GM23248 (cell line): ENCODE measurements at places on chromosomes 13 and 19. TPM values are rescaled to one million over a fixed set of nuclear protein-coding genes. Genes with fewer than 3 reads are reported as not detected.
A peak's percentile ranks its signal among the peaks of the same experiment; 100 is the strongest.

DNA sequence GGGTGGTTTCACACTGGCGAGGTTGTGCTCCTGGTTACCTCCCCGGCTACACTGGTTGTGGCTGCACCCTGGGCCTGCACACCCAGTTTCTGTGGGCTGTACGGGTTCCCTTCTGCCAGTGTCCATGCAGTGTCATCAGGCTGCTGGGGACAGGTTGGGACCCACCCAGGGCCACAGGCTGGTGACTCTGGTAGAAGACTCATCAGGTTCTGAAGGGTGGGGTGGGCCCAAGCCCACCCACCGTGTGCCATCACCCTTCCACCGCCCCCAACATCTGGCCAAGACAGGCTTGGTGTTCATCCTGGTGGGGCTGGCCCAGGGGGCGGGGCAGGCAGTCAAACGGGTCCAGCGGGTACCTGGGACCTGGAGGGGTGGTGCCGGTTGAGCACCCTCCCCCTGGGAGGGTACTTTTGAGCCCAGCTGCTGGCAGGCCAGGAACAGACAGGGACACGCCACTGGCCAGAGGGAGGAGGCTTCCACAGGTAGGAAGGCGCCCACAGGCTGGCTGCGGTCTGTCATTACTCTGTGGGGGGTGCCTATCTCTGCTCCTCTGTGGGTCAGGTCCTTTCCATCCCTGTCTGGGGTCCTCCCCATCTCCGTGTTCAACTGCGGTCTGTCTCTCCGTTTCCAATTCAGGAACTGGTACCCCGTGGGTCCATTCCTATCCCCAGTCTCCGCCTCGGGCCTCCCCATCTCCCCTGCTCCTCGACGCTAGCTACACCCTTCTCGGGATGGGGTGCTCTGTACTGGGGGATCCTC, at the start of gene RNF225:
RNF225 (plus strand) TSS at position 437 of the 759 bp plus-strand sequence. CDS start 434 bp downstream, outside the sequence.
- no peaks in the 10 kb centered on the region for H3K27me3 ChIP-seq
- no peak for DNase-seq
- 0 out of 2 replicates have a peak within 1 kb of the TSS, but pooled peaks have one; percentile 12 for H3K4me3 ChIP-seq
- peaks cover under 1% of the 10 kb centered on the region; the same call in 1 of the 2 replicates for H3K4me1 ChIP-seq
- peaks cover 25% of the 10 kb centered on the region; the same call in 1 of the 2 replicates for H3K36me3 ChIP-seq
- H3K27ac ChIP-seq, result no peak within 1 kb of the TSS

- H3K36me3 ChIP-seq, result no peaks in the 10 kb centered on the region
- H3K4me3 ChIP-seq, result no peak overlapping the region
- DNase-seq, result peak; percentile 38
- no peak overlapping the region for H3K27ac ChIP-seq
Measured at GRCh38 chr19:2554856-2555255, 78.9 kb downstream of the GADD45B start.

DNA sequence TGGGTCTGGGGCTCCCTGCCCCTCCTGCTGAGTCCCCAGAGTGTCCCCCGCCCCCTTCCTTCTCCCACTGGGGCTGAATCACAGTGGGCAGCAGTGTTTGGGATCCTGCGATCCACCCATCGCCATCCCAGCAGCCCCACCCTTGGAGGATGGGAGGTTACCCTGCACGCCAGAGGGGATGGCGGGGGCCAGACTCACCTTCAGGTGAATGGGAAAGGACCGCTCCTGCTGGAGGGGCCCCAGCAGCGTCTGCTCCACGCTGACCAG, 569 bp downstream of the DLEU7 start:
- H3K27me3 ChIP-seq, result peaks cover 26% of the 10 kb centered on the region
- no peaks in the 10 kb centered on the region for H3K4me1 ChIP-seq
- DNase-seq, result no peak
- H3K36me3 ChIP-seq, result no peaks in the 10 kb centered on the region
- no peak overlapping the region for H3K27ac ChIP-seq

DNA sequence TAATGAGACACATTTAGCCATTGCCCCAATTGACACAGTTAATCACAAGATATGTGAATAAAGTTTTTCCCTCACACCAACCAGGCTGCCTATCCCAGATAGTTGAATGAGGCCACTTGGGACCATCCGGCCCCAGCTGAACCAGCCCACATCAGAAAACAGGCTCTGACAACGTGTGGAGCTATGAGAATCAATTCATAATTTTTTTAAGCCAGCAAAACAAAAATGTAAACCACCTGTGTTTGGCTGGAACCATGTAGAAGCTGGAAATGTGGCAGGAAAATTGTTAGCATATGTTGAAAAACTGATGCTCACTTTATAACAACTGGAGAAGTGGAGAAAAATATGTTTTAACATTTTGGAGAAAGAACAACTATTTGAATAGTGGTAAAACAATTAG, 1161.3 kb downstream of the SLITRK1 start:
- H3K4me1 ChIP-seq, result peaks cover 17% of the 10 kb centered on the region
- no peaks in the 10 kb centered on the region for H3K36me3 ChIP-seq
- no peak for DNase-seq
- no peak overlapping the region for H3K4me3 ChIP-seq

DNA sequence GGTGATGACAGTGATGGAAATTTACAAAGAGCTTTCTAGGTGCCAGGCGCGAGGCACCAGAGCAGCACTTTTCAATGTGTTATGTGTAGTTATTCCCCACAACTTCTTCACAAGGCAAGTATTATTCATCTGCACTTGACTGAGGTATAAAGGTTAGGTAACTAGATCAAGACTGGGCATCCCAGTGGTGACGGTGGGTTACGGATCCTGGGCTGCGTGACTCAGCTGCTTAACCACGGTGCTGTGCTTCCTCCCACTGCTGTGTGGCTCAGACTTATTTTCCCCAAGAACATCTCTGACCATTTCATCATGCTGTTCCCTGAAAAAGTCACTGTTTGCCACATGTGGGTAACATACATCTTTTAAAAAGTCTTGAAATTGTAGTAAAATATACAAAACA, 19.3 kb downstream of the EDDM13 start:
- no peaks in the 10 kb centered on the region for H3K4me1 ChIP-seq
- no peaks in the 10 kb centered on the region for H3K27me3 ChIP-seq
- no peak overlapping the region for H3K4me3 ChIP-seq
- no peak for DNase-seq
- no peaks in the 10 kb centered on the region for H3K36me3 ChIP-seq

DNA sequence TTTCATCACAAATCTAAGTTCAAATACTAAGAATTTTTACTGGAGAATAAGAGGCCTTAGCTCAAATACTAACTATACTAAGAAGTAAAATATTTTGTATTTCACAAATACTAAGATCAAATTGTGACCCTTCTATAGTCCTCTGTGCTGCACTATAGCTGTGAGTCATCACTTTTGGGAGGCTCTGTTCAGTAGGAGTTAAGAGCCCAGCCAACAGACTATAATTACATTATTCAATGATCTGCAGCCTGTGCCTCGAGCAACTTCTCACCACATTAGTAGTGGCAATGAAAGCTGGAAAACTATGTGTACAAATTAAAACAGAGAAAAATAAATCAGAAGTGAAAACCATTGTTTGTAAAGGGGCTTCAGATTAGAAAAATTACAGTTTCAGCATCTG, 147.3 kb upstream of the GPC6 start:
- H3K27ac ChIP-seq, result no peak overlapping the region
- DNase-seq, result peak; percentile 43
- no peaks in the 10 kb centered on the region for H3K4me1 ChIP-seq
- no peaks in the 10 kb centered on the region for H3K36me3 ChIP-seq
- H3K27me3 ChIP-seq, result peaks cover 27% of the 10 kb centered on the region; the same call in 1 of the 2 replicates
- H3K4me3 ChIP-seq, result no peak overlapping the region

- H3K36me3 ChIP-seq, result no peaks in the 10 kb centered on the region
- H3K27ac ChIP-seq, result peak overlapping the region; percentile 84
- DNase-seq, result no peak
- peak overlapping the region; percentile 80 for H3K4me3 ChIP-seq
- peaks cover under 1% of the 10 kb centered on the region; the same call in 1 of the 2 replicates for H3K27me3 ChIP-seq
Measured at GRCh38 chr13:112588490-112589297, 741 bp upstream of the TUBGCP3 start.

GRCh38 chr13:23069566-23069965, 111.2 kb upstream of the SGCG start:
- no peaks in the 10 kb centered on the region for H3K36me3 ChIP-seq
- no peaks in the 10 kb centered on the region for H3K27me3 ChIP-seq
- H3K4me3 ChIP-seq, result peak overlapping the region; percentile 56
- DNase-seq, result peak; percentile 92
- peaks cover 12% of the 10 kb centered on the region for H3K4me1 ChIP-seq
- peak overlapping the region; percentile 78 for H3K27ac ChIP-seq

- H3K27ac ChIP-seq, result no peak overlapping the region
- DNase-seq, result no peak
- H3K36me3 ChIP-seq, result no peaks in the 10 kb centered on the region
- H3K4me3 ChIP-seq, result no peak overlapping the region
- H3K27me3 ChIP-seq, result no peaks in the 10 kb centered on the region
Measured at GRCh38 chr13:98994896-98995295, 17.0 kb upstream of the DOCK9 start.

- H3K27me3 ChIP-seq, result no peaks in the 10 kb centered on the region
- DNase-seq, result no peak
- H3K4me3 ChIP-seq, result no peak overlapping the region
- no peaks in the 10 kb centered on the region for H3K36me3 ChIP-seq
- H3K4me1 ChIP-seq, result peaks cover 22% of the 10 kb centered on the region
Measured at GRCh38 chr13:77298426-77298825, 28.5 kb downstream of the MYCBP2 start.

DNA sequence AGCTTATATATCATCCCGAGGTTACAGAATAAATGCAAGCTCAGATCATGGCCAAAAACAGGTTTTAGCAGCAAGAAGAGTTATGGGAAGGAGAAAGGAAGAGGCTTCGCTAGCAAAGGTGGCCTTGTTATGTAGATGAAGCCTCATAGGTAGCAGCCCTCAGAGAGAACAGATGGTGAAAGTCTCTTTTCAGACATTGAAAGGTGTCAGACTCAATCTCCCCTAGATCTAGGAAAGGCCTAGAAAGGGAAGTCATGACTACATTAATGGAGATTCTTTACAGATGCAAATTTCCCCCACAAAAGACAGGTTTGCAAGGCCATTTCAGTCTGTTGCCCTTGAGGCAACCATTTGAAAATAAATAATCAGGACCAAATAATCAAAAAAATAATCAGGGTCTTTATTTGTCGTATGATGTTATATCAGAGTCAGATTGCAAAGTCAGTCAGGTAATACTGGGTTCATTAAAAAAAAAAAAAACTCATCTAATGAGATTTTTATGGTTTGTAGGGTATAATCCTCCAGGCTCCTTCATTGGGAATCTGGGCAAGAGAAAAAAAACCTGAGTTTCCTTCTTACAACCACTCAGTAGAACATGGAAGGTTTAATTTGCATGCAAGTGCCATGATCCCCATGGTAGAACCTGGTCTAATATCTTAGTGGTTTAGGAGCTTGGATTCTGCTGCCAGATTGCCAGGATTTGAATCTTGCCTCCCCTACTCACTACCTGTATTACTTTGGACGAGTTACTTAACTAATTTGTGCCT, 50.8 kb upstream of the HTR2A start:
- no peaks in the 10 kb centered on the region for H3K27me3 ChIP-seq
- H3K4me3 ChIP-seq, result no peak overlapping the region
- H3K27ac ChIP-seq, result no peak overlapping the region
- H3K36me3 ChIP-seq, result no peaks in the 10 kb centered on the region

DNA sequence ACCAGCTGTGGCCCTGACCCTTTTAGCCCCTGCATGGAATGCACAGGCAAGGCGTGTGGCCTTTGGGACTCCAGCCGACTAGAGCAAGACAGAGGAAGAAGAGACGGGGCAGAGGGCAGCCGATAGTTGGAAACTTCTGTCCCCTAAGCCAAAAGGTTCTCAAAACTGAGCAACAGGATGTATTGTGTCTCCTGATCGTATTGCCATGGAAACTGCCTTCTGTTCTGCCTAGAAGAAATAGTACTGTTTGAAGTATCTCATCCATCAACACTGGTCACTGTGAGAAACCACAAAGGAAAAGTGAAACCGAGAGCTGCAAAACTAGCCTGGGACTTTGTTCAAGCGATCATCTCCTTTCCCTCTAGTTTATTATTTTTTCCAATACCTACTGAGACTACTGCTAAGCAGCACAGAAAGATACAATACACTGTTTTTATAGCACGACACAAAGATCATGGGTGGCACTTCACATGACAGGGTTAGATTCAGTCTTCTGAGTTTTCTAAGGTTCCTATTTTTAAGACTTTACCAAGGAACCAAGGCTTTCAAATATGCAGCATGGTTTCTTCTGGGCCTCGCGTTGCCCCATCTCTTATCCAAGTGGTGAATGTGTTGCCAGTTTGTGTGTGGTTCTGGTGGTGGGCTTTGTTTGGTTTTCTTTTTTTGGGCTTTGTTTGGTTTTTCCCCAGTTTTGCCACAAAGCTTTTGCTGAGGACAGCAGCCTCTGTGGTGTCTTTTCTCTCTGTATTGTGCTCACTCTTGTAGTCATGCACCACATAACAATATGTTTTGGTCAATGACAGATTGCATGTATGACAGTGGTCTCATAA, 49.3 kb upstream of the GPR183 start:
- no peaks in the 10 kb centered on the region for H3K36me3 ChIP-seq
- H3K4me3 ChIP-seq, result no peak overlapping the region
- H3K27me3 ChIP-seq, result no peaks in the 10 kb centered on the region
- peak; percentile 17 for DNase-seq
- H3K27ac ChIP-seq, result peak overlapping the region; percentile 31; the same call in 1 of the 2 replicates

DNA sequence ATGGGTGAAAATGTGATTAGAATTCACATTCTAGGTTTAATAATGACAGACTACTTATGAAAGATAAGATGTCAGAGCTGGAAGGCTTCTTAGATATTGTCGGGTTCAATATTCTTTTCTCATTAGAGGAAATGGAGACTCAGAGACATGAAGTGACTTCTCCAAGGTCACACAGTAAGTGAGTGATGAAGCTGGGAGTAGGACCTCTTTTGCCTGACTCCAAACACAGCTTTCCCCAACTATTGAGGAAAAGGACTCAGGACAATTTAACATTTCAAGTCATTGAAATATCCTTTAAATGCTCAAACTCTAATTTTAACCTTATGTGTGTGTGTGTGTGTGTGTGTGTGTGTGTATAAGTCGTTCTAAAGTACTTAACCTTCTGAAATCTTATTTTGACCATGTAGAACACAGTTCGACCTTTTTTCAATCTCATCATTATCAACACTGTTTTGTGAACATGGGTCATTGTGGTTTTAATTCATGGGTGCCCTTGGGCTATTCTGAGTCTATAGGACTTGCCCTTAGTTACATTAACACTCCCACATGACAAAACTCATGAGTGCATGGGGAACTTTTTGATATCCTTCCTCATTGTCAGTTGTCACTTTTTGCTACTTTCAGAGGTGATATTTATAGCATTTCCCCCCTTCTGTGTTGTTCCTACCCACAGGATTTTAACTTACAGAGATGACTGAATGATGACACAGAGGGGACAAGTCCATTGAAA, 53.0 kb downstream of the LRCH1 start:
- no peaks in the 10 kb centered on the region for H3K36me3 ChIP-seq
- no peak overlapping the region for H3K4me3 ChIP-seq
- no peak overlapping the region for H3K27ac ChIP-seq
- DNase-seq, result no peak

GRCh38 chr19:18612772-18613588, at the start of gene TMEM59L:
TSS of gene TMEM59L (plus strand) at chr19:18612870. CDS start at chr19:18612959, 89 bp downstream.
- DNase-seq, result peak; percentile 40
- H3K4me3 ChIP-seq, result peak within 1 kb of the TSS; percentile 67
- H3K36me3 ChIP-seq, result no peaks in the 10 kb centered on the region
- no peaks in the 10 kb centered on the region for H3K4me1 ChIP-seq

PPM1N gene
- total RNA-seq, result 0.32 TPM in 1 of 2 replicates, not detected in the other

HNRNPM gene
- 69.4 and 71.0 TPM in 2 replicates for total RNA-seq

ACTMAP gene
- total RNA-seq, result 0.38 and 2.5 TPM in 2 replicates

CEACAM7 gene
- total RNA-seq, result not detected in 2 replicates

YJEFN3 gene
- 0.25 TPM in 1 of 2 replicates, not detected in the other for total RNA-seq

APOC4 gene
- not detected in 2 replicates for total RNA-seq

FARSA gene
- 33.5 and 39.2 TPM in 2 replicates for total RNA-seq

C1QTNF9 gene
- not detected in 2 replicates for total RNA-seq
